Fibroblast of gingiva (primary cell): ENCODE measurements at places on chromosomes 7 and 10.

DNA sequence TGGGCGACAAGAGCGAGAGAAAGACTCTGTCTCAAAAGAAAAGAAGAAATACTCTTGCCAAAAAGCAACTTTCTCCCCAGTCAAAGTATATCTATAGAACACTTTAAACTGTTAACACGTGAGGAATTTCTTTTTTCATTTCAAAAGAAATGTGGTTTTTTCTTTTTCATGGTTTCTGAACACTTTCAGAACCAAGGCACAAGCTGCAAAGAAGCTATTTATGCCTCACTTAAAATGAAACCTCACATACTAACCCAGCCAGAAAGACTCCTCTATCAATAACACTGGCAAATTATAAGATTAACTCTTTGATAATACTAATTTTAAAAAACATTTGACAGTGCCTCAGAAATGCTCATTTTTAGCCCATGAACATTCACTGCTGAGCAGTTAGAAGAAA is 20.9 kb downstream of the TBX20 start:
- no peak for DNase-seq

- DNase-seq: no peak
Measured at GRCh38 chr7:68031180-68031943, 1034.7 kb downstream of the TYW1 start.

GRCh38 chr10:87503886-87504285 is 807 bp upstream of the MINPP1 start:
- no peak for DNase-seq

- no peak for DNase-seq
Measured at GRCh38 chr10:133229265-133230043, 563 bp upstream of the UTF1 start.

DNA sequence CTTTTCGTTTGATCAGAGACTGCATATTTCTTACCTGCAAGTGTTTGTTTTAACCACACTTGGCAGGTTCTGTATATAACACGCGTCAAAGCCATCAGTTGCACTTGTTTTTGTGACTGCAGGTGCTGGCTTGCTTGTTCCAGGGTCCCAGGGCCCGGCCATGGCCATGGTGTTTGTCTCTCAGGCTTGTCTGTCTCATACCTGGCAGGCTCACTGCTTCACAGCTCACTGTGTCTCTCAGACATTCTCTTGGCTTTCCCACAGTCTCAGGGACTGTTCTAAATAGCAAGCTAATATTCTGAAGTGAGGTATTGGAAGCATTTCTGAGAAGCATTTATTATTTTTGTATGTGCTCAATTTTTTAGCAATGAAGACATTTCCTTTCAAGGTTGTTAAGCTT is 46.9 kb downstream of the GPR141 start:
- no peak for DNase-seq

GRCh38 chr10:99766302-99766681 is 16.1 kb upstream of the ABCC2 start:
- DNase-seq: no peak

DNA sequence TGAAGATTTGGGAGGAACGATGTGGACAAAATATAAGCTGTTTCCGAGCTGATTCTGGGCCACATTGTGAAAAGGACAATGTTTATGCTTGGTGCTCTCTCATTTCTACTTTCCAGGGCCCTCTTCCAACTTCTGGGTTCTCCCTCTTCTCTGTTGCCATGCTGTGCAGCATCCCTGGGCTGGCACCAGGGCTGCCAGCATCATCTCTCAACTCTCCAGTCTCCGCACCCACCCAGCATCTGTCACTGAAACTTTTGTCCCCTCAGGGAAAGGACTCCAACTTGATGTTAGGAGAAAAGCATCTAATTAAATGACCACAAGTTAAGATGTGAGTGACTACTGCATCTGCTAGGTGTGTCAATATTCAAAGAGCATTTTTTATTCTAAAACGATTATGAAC is 26.7 kb downstream of the CFAP58 start:
- DNase-seq: no peak

DNA sequence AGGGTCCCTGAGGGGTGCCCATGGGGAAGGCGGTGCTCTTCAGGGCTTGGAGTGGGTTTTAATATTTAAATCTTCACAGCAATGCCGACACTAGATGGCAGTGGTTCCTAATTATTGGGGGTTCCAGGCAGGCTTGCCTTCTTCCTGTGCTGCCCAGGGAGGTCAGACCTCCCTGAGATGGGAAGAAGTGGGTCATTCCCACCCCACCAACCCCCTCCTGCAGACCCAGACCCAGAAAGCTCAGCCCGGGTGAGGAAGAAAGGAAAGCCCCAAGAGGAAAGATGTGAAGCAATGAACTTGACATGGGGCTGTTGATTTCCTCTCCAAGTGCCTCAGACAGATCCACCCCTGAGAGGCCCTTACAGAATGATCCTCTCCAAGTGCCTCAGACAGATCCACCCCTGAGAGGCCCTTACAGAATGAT is 85.1 kb upstream of the LANCL2 start:
- peak; percentile 45 for DNase-seq

DNA sequence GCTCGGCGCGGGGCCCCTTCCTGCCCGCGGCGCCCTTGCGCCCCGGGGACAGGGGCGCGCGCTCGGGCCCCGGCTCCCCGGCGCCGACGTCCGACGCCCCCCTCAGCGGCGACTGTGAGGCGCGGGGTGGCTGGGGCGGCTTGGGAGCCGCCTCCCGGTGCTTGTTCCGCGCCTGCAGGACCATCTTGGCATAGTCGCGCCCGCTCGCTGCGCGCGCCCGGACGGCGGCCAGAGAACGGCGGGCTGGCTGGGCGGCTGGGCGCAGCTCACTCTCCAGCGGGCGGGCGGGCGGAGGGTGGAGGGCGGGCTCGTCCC is at the start of gene DPY19L1:
DPY19L1 (minus strand) TSS at position 275 of the 315 bp plus-strand sequence; CDS start at position 184, 91 bp downstream.
- DNase-seq: no peak

- no peak for DNase-seq
Measured at GRCh38 chr7:15854841-15855524, 168.5 kb upstream of the MEOX2 start.

- DNase-seq: no peak
Measured at GRCh38 chr10:60753152-60753551, 25.1 kb upstream of the CDK1 start.

DNA sequence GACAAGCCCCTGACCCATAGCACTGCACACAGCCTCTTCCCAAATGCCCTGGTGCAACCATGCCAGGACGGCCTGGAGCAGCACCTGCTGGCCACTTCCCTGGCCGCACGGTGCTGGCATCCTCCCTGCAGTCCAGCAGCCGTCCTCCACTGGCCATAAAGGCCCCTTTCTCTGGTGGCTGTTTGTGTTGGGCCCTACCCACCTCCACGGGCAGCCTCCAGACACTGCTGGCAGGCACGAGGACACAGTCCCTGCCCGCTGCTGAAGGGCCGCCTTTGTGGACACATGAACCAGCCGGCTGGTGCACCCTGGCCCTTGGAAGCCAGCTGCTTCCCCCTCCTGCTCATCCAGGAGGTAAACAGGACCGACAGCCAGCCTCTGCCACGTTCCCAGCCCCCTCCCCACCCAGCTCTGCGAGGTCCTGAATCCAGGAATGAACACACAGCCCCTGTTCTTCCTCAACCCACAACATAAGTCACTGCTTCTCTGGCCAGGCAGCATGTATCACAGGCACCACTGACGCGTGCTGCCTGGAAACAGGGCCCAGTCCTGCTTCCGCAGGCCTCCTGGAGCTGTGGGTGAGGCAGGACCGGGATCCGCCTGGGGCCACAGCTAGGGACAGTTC is 43.8 kb downstream of the SPOCK2 start:
- no peak for DNase-seq

DNA sequence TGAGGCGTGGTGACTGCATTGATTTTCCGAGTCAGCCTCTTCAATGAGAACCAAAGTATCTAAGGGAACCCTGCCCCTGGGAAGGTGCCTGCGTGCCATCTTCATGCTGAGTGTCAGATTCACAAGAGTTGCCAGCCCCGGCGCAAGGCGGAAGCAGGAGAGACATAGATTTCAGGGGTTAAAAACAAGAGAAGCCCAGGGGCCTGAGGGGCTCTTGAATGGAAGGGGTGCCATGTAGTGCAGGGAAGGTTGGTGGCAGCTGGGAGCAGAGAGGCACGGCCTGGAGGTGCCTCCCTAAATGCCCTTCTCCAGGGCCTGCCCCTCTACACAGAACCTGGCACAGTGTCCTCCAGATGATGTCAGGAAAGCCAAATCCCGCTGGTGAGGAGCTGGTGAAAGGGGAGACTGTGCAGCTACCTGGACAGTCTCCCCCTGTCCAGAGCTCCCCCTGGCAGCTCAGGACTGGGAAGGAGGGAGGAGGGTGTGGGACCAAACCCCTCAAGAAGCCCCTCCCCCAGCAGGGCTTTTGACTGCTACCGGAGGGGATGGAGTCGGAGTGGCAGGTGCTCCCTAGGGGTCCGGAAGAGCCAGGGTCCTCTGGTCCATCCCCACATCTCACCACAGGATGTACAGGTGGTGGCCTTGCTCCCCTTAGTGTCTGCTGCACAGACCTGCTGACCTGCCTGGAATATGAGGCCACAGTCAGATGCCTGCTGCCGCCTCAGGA is 137.9 kb downstream of the TCERG1L start:
- DNase-seq: no peak

DNA sequence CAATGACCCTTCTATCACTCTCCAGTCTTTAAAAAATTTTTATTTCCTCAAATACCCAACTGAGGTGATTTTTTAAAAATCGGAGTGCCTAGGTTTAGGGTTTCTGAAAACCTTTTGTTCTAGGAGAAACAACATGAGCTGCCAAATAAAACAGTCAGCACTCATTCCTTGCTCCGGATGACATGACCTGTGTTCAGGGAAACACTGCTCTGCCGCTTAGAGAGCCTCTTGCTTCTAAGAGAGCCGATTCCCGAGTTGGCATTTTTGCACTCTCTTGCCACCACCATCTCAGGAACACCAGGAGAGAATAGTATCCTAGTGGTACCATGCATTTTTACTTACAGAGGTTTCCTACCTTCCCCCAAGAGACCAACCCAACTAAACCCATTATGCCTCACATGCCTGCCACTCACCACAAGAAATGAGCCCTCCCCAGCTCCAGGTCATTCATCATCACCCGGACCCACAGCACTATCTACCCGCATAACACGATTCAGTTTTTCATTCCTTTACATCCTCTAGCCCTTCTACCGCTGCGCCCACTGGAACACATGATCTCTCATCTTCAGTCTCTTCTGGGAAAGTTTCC is 365.4 kb downstream of the THSD7A start:
- no peak for DNase-seq

GRCh38 chr7:148264933-148265557 is 325.5 kb upstream of the C7orf33 start:
- DNase-seq: no peak

- DNase-seq: no peak
Measured at GRCh38 chr10:44361109-44361508, 23.8 kb downstream of the CXCL12 start.

DNA sequence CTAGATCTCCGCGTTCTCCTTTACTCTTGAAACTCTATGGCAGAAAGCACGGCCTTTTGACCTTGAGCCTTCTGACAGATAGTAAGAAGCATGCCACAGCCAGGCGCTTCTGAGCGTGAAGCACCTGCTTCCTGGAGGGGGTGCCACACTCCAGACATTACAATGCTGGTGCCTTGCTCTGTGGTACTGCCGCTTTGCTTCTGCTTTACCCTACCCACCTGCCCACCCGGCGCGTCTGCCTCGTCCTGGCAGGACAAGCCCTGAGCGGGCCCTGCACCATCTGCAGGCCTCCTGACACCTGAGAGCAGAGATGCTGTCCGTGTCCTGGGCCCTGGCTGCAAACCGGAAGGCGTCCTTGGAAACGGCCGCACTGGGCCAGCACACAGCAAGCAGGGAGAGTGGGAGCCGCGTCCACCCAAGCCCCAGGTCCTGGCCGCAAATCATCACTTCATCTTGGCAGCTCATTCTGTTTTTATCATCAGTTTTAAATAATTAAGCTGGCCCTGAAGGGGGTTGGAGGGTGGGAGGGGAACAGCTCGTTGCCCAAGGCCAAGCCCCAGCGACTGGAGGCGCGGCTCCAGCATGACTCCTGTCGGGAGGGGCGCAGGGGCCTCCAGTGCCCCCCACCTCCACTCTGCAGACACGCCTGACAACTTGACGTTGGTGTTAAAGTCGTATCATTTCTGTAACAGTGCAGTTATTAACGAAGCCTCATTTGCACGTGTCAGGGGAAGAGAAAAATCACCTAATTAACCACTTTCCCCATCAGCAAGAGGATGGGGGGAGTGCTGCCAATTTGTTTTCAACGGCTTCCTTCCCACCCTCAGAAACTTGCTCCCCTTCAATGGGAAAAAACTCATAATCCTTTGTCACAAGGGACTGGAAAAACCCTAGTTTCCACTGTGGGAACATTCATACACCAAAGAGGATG is 132.2 kb downstream of the MAD1L1 start:
- DNase-seq: no peak

- DNase-seq: peak; percentile 28
Measured at GRCh38 chr7:3897430-3898372, 596.6 kb downstream of the SDK1 start.

DNA sequence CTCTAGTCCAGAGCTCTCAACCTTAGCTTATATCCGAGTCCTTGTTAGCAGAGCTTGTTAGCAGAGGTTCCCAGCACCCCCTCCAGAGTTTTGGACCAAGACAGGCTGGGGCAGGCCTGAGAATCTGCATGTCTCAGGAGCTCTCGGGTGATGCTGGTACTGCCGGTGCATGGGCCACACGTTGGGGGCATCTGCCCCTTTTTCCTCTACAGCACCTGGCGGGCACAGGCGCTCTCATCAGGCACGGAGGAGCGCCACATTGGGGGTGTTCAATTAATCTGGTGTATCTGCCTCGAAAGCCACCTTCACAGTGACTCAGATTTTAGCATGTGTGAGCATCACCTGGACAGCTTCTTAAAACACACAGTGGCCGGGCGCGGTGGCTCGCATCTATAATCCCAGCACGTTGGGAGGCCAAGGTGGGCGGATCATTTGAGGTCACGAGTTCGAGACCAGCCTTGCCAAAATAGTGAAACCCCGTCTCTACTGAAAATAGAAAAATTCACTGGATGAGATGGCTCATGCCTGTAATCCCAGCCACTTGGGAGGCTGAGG is 117.7 kb downstream of the ELFN1 start:
- DNase-seq: no peak

GRCh38 chr7:1558181-1558811 is 2.3 kb upstream of the TMEM184A start:
- DNase-seq: no peak

DNA sequence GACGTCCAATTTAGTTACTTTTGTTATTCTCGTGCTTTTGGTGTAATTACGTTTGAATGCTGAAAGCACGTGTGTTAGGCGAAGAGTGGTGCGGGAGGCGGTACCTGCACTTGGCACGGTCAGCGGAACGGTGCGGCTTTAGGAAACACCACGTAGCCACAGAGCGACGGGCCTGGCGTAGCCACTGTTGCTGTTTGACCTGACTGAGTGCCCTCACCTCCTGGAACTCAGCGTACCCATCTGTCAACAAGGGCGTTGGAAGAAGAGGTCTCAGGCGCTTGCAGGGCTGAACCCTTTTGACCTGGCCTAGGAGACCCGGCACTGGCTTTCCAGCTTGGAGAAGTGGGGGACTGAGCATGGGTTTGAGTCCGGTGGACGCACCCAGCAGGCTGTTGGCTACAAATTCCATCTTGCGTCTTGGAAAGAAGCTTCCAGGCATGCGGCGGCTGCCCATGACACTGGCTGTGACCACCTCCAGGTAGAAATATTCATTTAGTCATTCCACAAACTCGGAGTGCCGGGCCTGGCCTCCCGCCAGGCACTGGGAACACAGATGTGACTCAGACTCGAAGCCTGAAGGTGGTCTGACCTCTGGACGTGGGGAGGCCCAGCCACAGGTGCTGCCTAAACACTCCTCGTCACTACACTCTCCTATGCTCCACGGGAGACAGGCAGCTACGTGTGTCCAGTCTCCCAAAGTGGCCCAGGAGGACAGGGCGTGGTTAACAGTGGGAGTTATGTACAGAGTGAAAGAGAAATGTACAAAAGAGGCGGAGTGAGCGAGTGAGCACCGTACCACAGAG is 22.2 kb downstream of the FAM20C start:
- no peak for DNase-seq
